Uterine smooth muscle cell (primary cell): ENCODE measurements at places on chromosomes 6 and 20. TPM values are rescaled to one million over a fixed set of nuclear protein-coding genes. Genes with fewer than 3 reads are reported as not detected.

The OR12D3 gene
- not detected in 2 replicates for total RNA-seq

The MOCS1 gene
- total RNA-seq, result 9.8 and 11.9 TPM in 2 replicates

The VWA7 gene
- total RNA-seq, result 0.11 and 0.25 TPM in 2 replicates

The MUCL3 gene
- total RNA-seq, result not detected in 2 replicates

The MCM8 gene
- 9.4 and 30.4 TPM in 2 replicates for total RNA-seq

The PI16 gene
- 0.11 and 0.75 TPM in 2 replicates for total RNA-seq

The PTGIS gene
- total RNA-seq, result 22.4 and 58.2 TPM in 2 replicates

The OR2H1 gene
- total RNA-seq, result not detected in 2 replicates

The RIPOR3 gene
- 12.7 and 15.6 TPM in 2 replicates for total RNA-seq

The CDC40 gene
- total RNA-seq, result 24.7 and 25.1 TPM in 2 replicates

The HLA-DQB2 gene
- total RNA-seq, result not detected in 2 replicates

The AFG1L gene
- total RNA-seq, result 3.3 and 5.5 TPM in 2 replicates

The GNL1 gene
- total RNA-seq, result 56.8 and 62.1 TPM in 2 replicates

The SYNDIG1 gene
- 0.33 and 0.37 TPM in 2 replicates for total RNA-seq

The GPLD1 gene
- total RNA-seq, result 0.33 and 0.87 TPM in 2 replicates

The PLAGL1 gene
- 9.0 and 11.4 TPM in 2 replicates for total RNA-seq

The SLA2 gene
- not detected in 2 replicates for total RNA-seq

The BPIFB2 gene
- not detected in 2 replicates for total RNA-seq

The CNBD2 gene
- 2.0 and 3.2 TPM in 2 replicates for total RNA-seq

The TSBP1 gene
- total RNA-seq, result under 0.01 TPM in 1 of 2 replicates, not detected in the other

The PRRC2A gene
- 42.2 and 46.1 TPM in 2 replicates for total RNA-seq

The PGC gene
- total RNA-seq, result not detected in 2 replicates

The LPIN3 gene
- 5.0 and 5.5 TPM in 2 replicates for total RNA-seq

The ATXN1 gene
- 23.6 and 34.2 TPM in 2 replicates for total RNA-seq

The CST3 gene
- total RNA-seq, result 117 and 151 TPM in 2 replicates

The LY86 gene
- total RNA-seq, result not detected in 2 replicates

The ADGRG6 gene
- total RNA-seq, result 1.5 and 6.6 TPM in 2 replicates

The CST1 gene
- total RNA-seq, result 0.22 and 6.9 TPM in 2 replicates

The ENPP1 gene
- 17.4 and 31.9 TPM in 2 replicates for total RNA-seq

The MUC22 gene
- total RNA-seq, result not detected in 2 replicates

The ANGPT4 gene
- total RNA-seq, result not detected in 2 replicates

The TMC2 gene
- not detected in 2 replicates for total RNA-seq

The TBXT gene
- not detected in 2 replicates for total RNA-seq

The SIRPB2 gene
- not detected in 2 replicates for total RNA-seq

The EPB41L1 gene
- total RNA-seq, result 16.4 and 24.7 TPM in 2 replicates

The TAB2 gene
- total RNA-seq, result 20.3 and 25.9 TPM in 2 replicates

The TRIM31 gene
- not detected in 2 replicates for total RNA-seq

The SF3B5 gene
- 101 and 127 TPM in 2 replicates for total RNA-seq

The SHLD1 gene
- total RNA-seq, result 1.2 and 1.8 TPM in 2 replicates

The BCAS4 gene
- total RNA-seq, result 14.2 and 17.9 TPM in 2 replicates
